ENCODE measurements at places on chromosomes 12 and 14.
A peak's percentile ranks its signal among the peaks of the same experiment; 100 is the strongest.

DNA sequence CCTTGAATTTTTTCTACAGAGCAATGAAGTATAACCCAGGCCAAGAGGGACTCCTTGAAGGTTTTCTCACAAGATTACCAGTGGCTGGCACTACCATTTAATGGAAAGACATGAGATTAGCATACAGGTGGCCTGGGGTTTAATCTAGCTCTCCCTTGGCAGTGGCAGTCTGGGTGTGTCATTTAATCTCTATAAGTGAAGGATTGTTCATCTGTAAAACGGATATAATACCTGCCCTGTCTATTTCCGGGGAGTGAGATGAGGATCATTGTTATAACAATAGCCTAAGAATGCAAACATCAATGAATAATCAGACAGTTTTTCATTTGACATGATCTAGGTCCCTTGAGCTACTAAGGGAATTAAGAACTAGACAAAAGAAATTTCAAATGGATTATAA is 168.7 kb upstream of the CPNE8 start:
- no peak for DNase-seq

GRCh38 chr14:63504648-63505047 is 38.5 kb downstream of the PPP2R5E start:
- DNase-seq = no peak

DNA sequence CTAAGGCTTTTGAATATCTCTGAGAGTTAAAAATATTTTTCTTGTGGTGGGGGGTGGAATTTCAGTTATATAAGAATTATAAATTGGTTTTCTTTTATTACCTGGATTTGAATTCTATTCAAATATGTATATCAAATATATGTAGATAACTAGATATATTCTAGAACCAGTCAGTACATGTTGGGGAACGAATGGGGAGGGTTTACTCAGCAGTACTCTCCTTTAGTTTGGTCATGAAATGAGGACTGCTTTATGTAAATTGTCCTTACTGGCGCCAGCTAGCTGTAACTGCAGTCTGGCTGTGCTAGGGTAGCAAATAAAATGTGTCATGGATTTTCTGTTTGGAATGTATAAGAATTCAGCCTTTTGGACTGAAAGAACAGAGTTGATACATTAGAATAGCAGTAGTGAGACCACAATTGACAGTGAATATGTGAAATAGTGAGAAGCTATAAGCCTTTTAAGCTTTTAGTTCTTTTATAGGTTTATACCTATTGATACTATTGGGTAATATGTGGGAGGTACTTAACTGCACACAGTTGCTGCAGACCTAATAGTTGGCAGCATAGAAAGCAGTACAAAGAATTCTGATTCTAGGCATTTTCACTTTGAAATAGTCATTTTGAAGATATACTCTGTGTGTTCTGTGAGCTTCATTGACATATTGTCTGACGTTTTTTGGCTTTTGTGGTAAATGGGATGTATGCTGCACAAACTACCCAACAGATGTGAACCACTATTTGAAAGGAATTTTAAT is 29.0 kb downstream of the ATF7IP start:
- DNase-seq = peak; percentile 53

DNA sequence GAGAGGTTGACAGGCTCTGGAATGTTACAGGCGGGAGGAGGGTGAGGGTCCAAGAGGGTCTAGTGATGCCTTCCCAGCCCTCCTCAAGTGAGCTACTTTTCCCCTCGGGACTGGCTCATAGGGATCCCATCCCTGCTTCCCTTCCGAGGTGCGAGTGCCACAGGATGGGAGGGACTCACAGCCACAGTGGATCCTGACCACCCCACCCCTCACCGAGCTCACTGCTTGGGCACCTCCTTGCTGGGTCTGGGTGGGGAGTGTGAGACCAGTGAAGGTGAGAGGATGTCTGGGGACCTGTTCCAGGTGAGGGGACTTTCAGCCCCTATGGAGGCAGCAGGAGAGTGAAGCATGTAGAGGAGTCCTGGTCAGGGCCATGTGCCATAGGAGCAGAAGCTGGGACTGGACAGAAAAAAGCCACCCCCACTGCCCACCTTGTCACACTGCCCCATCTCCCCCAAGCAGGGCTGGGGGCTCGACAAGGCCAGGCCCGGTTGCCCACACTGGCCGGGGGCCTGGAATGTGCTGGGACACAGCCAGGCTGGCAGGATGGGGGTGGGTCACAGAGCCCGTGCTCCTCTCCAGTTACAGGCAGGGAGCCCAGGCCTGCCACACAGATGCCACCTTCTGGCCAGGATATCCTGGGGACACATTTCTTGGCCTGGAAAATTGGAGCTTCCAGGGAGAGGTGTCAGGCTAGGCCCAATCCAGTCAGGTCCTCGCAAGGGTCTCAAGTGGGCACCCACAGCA is 1.7 kb upstream of the TNS2 start:
- DNase-seq = no peak

GRCh38 chr14:58701156-58701555 is 63.4 kb downstream of the DACT1 start:
- no peak for DNase-seq

DNA sequence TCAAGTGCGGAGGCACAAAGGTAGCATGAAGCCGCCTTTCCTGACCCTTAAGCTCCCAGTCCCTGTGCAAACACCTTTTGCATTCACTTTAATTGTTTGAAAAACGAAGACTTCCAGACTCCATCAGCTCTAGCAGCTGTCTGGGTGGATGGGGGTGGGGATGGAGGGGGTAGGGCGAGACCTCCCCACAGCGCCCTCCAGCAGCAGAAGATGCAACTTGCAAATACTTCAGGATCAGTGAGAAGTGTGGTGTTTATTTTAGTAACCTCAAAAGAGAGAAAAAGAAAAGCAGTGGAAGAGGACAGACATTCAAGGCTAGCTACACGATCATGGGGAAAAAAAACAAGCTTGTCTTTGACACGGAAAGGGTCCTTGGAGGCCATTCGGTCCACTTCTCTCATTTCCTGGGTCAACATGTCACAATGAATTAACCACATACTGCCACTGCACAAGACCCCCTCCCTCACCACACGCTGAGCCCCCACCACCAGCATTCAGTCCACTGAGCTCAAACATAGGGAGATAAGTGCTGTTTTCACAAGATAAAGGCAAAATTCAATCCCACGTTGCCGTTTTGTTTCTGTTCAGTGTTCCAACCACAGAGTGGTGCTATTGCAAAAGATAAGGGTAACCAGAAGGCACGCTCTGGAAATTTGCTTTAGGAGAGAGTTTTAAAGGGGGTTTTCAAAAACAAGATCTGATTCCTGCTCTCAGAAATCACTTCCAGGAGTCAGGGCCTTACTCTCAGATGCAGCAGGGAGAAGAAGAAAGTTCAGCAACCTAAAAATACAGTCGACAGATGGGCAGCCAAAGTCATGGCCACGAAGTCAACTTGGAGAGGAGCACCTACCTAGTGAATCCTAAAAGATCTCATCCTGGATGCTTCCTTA is 3.3 kb upstream of the NTF3 start:
- no peak for DNase-seq

DNA sequence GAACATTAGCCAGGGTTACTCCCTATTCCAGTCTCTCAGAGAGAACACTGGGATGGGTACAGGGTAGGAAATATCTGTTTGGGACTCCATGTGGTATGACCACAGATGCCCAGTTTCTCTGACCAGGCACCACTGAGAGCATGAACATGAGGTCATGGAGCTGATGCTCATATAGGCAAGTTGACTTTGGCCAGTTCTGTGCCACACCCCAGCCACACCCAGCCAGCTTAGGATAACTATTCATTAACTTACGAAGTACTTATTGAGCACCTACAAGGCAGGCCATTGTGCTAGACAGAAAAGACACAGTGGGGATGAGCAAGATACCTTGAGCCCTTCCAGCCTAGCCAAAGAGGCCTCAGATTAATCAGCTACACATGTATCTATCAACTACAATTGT is 262.5 kb downstream of the DPF3 start:
- DNase-seq = no peak

Measured in LoVo (cell line).